Activated naive CD4-positive, alpha-beta T cell treated with anti-CD3 and anti-CD28 coated beads for 36 hours (primary cell): ENCODE measurements at places on chromosomes 11 and 22.

- no peak for DNase-seq
These were observed 90.6 kb downstream of the CELSR1 start for GRCh38 chr22:46446799-46447198.

DNA sequence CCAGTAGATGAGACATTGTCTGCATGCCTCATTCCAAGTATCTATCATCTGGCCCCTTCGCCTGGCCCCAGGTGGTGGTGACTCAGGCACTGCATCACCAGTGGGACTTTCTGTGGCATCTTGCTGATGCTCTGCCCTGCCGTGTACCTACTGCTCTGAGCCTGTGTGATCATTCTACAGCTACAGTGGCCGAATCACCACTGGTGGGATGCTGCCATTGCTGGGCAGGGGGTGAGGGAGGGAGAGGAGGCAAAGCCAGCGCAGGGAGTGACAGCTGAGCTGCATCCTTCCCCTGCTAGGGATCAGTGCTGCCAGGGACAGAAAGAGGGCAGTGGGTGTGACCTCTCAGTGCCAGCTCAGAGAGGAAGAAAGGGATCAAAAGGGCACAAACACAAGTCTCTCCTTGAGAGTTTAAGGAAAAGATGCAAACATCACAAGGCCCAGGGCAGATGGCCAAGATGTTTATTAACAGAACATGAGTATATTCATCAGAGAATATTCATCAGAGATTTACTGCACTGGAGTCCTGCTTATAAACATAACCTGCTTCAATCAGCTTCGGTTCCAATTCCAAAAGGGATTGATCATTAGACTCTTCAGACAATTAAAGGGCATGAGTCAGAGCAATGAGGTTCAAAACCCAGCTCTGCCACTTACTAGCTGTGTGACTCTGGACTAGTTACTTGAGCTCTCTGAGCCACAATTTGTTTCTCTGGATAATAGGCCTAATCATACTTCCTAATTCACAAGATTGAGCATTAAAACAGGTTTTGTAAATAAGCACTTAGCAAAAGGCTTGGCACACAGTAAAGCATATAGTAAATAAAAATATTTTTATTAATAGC is 109.8 kb downstream of the NAT10 start:
- DNase-seq, result peak; percentile 96

- no peak for DNase-seq
These were observed 104.4 kb downstream of the STIM1 start for GRCh38 chr11:3959903-3960265.

- no peak for DNase-seq
These were observed 108.4 kb upstream of the ZC3H12C start for GRCh38 chr11:109984634-109985289.

DNA sequence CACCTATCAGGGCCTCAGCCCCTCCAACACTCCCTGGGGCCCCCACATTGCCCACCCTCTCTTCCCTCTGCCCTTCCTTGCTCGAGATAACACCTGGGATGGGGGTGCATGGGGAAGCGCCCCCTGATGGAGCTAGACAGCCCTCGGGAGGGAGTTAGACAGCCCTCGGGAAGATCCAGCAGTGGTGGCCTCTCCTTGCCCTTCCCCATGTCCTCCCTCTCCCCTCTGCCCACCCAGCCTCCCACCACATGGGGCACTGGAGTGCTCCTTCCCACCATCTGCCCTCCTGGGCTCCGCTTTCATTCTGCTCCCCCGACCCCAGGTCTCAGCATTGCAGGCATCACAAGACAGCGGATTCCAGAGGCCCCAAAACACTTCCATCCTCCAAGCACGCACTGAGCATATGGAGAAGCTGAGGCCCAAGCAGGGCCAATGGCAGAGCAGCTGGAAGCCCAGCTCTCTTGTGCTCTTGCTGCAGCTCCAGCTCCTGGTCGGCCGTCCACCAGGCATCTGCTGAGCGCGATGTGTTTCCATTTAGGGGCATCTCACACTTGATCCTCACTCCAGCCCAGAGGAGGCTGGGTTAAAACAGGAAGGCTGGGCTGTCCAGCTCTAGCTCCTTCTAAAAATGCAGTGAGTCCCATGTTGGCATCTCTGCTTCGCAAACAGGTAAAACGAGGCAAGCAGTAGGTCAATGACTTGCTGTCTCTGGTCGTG is 65.6 kb downstream of the IGLL1 start:
- DNase-seq, result no peak

- no peak for DNase-seq
These were observed 25.4 kb upstream of the SMTN start for GRCh38 chr22:31055635-31056159.

GRCh38 chr11:46560300-46560991 is 33.4 kb downstream of the AMBRA1 start:
- DNase-seq, result peak; percentile 52

GRCh38 chr22:23542933-23543332 is 37.2 kb downstream of the IGLL1 start:
- DNase-seq, result no peak
